Heart right ventricle (tissue), 16 donors: ENCODE measurements at places on chromosomes 12 and 14.

DNA sequence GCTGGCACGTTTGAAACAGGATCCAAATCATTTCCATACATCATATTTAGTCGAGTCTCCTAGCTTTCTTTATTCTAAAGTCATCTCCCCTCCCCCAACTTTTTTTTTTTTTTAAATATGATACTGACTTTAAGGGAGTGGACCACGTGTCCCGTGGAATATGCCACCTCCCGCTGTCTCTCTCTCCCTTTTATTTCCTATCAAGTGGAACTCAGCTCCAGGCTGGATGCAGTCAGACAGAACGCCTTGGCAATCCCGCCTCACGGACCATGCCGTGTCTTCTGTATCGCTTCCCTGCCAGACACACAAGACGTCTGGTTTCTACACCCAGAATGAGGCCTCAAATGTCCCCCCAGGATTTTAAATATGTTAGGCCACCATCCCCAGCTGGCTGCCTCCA is 21.2 kb downstream of the BCL7A start:
- H3K4me1 ChIP-seq, result no peaks in the 10 kb centered on the region
- H3K4me3 ChIP-seq, result no peak overlapping the region
- no peaks in the 10 kb centered on the region for H3K27me3 ChIP-seq
- peaks cover 96% of the 10 kb centered on the region for H3K36me3 ChIP-seq
- no peak overlapping the region for H3K27ac ChIP-seq
- DNase-seq, result no peak

- peak overlapping the region; percentile 89 for H3K27ac ChIP-seq
- DNase-seq, result no peak
- no peaks in the 10 kb centered on the region for H3K36me3 ChIP-seq
- peaks cover 8% of the 10 kb centered on the region for H3K4me1 ChIP-seq
- peaks cover 23% of the 10 kb centered on the region for H3K27me3 ChIP-seq
- H3K4me3 ChIP-seq, result peak overlapping the region; percentile 82
These were observed 2.1 kb downstream of the KIF21A start for GRCh38 chr12:39440781-39441180.

DNA sequence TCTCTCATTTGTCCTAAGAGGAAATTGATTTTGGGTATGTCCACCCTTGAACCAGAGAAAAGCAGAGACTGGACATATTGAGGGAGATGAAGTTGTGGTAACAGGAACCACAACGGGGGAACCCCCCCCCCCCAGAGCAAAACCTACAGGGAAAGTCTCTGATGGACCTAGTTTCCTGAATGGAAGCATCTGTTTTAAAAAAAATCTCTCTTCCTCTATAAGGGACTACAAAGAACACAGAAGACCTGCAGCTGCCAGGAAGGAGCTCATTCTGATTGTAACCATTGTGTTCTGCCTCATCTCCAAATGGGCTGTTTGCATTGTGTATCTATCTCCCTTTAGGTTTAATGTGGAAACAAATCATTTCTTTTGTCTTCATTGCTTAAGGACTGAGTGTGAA is 13.4 kb downstream of the C1S start:
- H3K36me3 ChIP-seq, result peaks cover 6% of the 10 kb centered on the region
- H3K4me1 ChIP-seq, result peaks cover 5% of the 10 kb centered on the region
- H3K4me3 ChIP-seq, result no peak overlapping the region
- H3K27me3 ChIP-seq, result no peaks in the 10 kb centered on the region

GRCh38 chr12:19181666-19182426 is 52.3 kb downstream of the PLEKHA5 start:
- peaks cover 28% of the 10 kb centered on the region for H3K4me1 ChIP-seq
- H3K27ac ChIP-seq, result no peak overlapping the region
- H3K27me3 ChIP-seq, result no peaks in the 10 kb centered on the region
- DNase-seq, result no peak
- no peaks in the 10 kb centered on the region for H3K36me3 ChIP-seq
- no peak overlapping the region for H3K4me3 ChIP-seq

DNA sequence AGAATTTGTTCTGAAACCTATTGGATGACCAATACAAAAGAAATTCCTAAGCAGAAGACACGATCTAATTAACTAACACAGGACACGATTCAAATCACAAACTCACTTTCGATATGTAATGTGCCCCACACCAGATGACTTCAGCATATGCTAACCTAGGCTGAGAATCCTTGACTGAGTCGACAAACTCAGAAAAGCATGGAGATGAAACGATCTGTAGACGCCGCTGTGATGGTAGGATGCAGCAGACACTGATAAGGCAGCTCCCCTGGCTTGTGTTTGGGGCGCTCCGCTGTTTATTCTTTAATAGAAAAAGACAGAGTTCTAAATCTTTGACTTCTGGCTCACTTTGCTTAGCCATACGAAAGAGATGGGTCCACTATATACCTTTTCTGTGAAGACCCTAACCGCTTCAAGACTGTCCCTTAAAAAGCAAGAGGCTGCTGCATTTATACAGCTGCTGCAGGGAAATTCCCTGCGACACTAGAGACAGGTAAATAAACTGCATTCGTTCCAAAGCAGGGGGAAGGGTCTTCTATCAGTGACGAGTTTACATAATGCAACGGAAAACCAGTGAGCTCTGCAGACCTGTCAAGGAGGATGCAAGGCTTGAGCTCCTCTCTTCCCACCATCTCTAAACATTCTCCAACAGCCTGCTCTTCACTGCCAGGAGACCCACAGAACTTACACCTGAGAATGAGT is 929 bp downstream of the CHD8 start:
- no peaks in the 10 kb centered on the region for H3K27me3 ChIP-seq
- peak overlapping the region; percentile 94 for H3K27ac ChIP-seq
- H3K4me1 ChIP-seq, result peaks cover 16% of the 10 kb centered on the region
- DNase-seq, result no peak

- peaks cover 7% of the 10 kb centered on the region for H3K4me1 ChIP-seq
- peak overlapping the region; percentile 61 for H3K27ac ChIP-seq
- no peak overlapping the region for H3K4me3 ChIP-seq
- DNase-seq, result no peak
- H3K36me3 ChIP-seq, result no peaks in the 10 kb centered on the region
- H3K27me3 ChIP-seq, result no peaks in the 10 kb centered on the region
These were observed 55.5 kb downstream of the SLC16A7 start for GRCh38 chr12:59651229-59651920.

DNA sequence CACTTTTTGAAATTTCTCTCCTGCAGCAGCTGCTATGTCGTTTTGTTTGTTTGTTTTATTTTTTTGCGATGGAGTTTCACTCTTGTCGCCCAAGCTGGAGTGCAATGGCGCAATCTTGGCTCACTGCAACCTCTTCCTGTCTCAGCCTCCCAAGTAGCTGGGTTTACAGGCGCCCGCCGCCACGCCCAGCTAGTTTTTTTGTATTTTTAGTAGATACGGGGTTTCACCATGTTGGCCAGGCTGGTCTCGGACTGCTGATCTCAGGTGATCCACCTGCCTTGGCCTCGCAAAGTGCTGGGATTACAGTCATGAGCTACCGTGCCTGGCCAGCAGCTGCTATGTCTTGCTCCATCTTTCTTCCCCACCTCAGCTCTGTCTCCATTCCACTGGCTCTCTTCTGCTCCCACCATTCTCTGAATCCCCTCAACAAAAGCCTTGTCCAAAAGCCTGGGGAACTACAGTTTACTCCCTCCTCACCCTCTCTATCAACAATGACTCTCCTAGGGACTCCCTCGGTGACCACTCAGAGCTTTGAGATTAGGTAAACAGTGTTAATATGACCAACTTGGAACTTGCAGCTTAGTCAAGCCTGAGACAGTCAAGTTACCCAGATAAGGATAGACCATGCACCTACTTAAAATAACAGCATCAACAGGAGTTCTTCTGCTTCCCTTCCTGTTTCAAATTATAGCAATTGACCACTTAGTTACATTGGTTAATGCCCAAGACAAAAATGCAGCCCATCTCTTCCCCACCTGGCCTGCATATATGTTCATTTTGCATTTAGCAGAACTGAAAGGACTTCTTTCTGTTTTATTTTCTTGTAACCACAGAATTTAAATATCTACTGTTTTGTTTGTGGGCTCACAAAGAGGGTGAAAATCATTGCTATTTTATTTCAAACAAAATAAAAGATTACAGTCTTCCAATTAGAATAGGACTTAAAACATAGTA is 189.0 kb upstream of the AMIGO2 start:
- H3K36me3 ChIP-seq, result no peaks in the 10 kb centered on the region
- H3K4me3 ChIP-seq, result no peak overlapping the region
- H3K27me3 ChIP-seq, result no peaks in the 10 kb centered on the region
- no peaks in the 10 kb centered on the region for H3K4me1 ChIP-seq
- no peak overlapping the region for H3K27ac ChIP-seq
